Skeletal muscle tissue (tissue), 5 donors: ENCODE measurements at places on chromosomes 7 and 10. TPM values are rescaled to one million over a fixed set of nuclear protein-coding genes. Genes with fewer than 3 reads are reported as not detected.

UFSP1 gene
- 5.7 TPM for total RNA-seq

NEUROD6 gene
- not detected for total RNA-seq

VWC2 gene
- under 0.01 TPM for total RNA-seq

CEP55 gene
- total RNA-seq, result 4.7 TPM

ZNF503 gene
- 3.7 TPM for total RNA-seq

EBLN1 gene
- total RNA-seq, result under 0.01 TPM

ABCB4 gene
- total RNA-seq, result under 0.01 TPM

FIS1 gene
- total RNA-seq, result 188 TPM

PAPOLB gene
- total RNA-seq, result under 0.01 TPM

SLC29A4 gene
- total RNA-seq, result 6.3 TPM

MACROH2A2 gene
- total RNA-seq, result 8.4 TPM

GPNMB gene
- total RNA-seq, result 49.6 TPM

SPAG6 gene
- 2.6 TPM for total RNA-seq

UNCX gene
- total RNA-seq, result not detected

CALHM3 gene
- not detected for total RNA-seq

SUN3 gene
- not detected for total RNA-seq

LBX1 gene
- 3.1 TPM for total RNA-seq

SHTN1 gene
- 1.6 TPM for total RNA-seq

ADRA2A gene
- total RNA-seq, result 2.1 TPM

LIPJ gene
- total RNA-seq, result 0.52 TPM

CALHM2 gene
- total RNA-seq, result 4.7 TPM

R3HCC1L gene
- 9.4 TPM for total RNA-seq

NPC1L1 gene
- not detected for total RNA-seq

IFIT1B gene
- total RNA-seq, result 2.1 TPM

POLR2J2 gene
- 2.1 TPM for total RNA-seq

C10orf53 gene
- not detected for total RNA-seq

IQUB gene
- total RNA-seq, result 0.52 TPM

PAX2 gene
- not detected for total RNA-seq

AKR1C8 gene
- total RNA-seq, result not detected

ANK3 gene
- 110 TPM for total RNA-seq

FLNC gene
- 611 TPM for total RNA-seq

DMBT1 gene
- total RNA-seq, result not detected

GPR26 gene
- total RNA-seq, result not detected
